ENCODE measurements at places on chromosomes 2 and 18. TPM values are rescaled to one million over a fixed set of nuclear protein-coding genes. Genes with fewer than 3 reads are reported as not detected.

The TANK gene
- 115 TPM for total RNA-seq

The SLC5A6 gene
- 28.8 TPM for total RNA-seq

The THSD7B gene
- 31.3 TPM for total RNA-seq

The MOGAT1 gene
- total RNA-seq = not detected

The BMP10 gene
- not detected for total RNA-seq

The SUCLG1 gene
- total RNA-seq = 108 TPM

The KCNG3 gene
- total RNA-seq = 0.31 TPM
